ENCODE measurements at places on chromosomes 5 and 9. TPM values are rescaled to one million over a fixed set of nuclear protein-coding genes. Genes with fewer than 3 reads are reported as not detected.
A peak's percentile ranks its signal among the peaks of the same experiment; 100 is the strongest.

- no peak overlapping the region for H3K27ac ChIP-seq
- no peak for DNase-seq
Observed at GRCh38 chr5:121479337-121479736, 372.3 kb upstream of the FTMT start.

- DNase-seq, result no peak
- H3K27me3 ChIP-seq, result no peaks in the 10 kb centered on the region
- H3K36me3 ChIP-seq, result no peaks in the 10 kb centered on the region
- H3K27ac ChIP-seq, result no peak overlapping the region
Observed at GRCh38 chr5:61860978-61861377, 445.0 kb upstream of the KIF2A start.

- peaks cover 9% of the 10 kb centered on the region for H3K4me1 ChIP-seq
- peaks cover 4% of the 10 kb centered on the region for H3K27me3 ChIP-seq
Observed at GRCh38 chr5:65481635-65482295, at the start of gene ADAMTS6. Gene ADAMTS6 (minus strand): TSS chr5:65481920. CDS start chr5:65473673, 8,247 bp downstream.

DNA sequence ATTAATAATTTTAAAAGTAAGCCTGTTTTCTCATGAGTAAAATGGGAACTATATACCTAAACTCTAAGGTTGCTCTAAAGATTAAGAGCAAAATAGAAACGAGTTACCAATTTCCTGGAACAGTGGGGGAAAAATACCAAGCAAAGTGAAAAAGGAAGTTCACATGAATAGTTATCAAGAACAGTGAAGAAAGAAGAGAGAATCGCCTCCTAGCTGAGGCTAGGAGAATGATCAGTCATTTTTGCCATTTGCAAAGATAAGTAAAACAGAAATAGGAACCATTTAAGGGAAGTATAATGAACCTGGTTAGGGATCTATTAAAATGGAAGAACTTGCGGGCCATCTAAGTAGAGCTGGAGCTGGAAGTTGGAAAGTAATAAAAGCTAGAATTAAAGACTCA is 50.7 kb downstream of the P4HA2 start:
- no peak for DNase-seq
- peak overlapping the region; percentile 85 for H3K27ac ChIP-seq
- H3K4me1 ChIP-seq, result peaks cover 40% of the 10 kb centered on the region
- no peak overlapping the region for H3K4me3 ChIP-seq

DNA sequence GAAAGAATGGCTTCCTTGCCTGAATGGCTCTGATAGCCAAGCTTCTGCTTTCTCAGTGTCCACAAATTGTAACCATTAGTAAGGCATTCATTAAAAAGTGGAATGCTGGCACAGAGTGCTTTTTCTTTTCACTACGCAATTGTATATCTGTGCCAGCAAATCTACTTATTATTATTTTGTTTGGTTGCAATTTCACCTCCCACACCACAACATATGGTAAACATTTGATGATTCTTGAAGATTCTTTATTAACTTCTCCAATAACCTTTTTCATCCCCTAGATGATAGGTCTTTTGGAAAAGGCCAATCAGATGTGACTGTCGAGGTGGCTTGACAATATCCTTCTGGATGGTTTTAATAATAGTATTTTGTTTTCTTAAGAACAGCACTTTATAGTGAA is 234.1 kb downstream of the TMEM38B start:
- no peak for DNase-seq
- no peaks in the 10 kb centered on the region for H3K36me3 ChIP-seq
- no peaks in the 10 kb centered on the region for H3K4me1 ChIP-seq
- no peak overlapping the region for H3K4me3 ChIP-seq

OR1N2 gene
- total RNA-seq, result not detected

DNA sequence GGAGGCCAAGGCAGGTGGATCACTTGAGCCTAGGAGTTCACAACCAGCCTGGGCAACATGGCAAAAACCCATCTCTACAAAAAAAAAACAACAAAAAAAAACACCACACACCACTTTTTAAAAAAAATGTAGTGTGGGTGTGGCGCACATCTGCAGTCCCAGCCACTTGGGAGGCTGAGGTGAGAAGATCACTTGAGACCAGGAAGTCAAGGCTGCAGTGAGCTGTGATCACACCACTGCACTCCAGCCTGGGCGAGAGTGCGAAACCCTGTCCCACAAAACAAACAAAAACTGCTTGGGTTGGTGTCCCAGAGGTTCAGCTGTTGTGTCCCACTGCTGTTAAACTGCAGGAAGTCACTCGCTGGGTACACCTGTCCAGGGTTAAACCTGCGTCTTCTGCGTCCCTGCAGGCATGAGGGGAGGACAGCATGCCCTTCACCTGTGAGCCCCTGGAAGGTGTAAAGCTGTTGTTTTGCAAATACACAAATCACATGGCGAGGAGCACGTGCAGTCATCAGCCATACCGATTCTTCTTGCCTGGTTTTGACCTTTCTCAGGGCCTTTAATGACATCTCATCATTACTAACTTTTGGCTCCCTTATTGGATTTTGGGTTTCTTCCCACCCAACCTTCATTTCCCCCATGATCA is 29.3 kb upstream of the CLPTM1L start:
- no peak for DNase-seq
- H3K27ac ChIP-seq, result no peak overlapping the region
- H3K4me1 ChIP-seq, result no peaks in the 10 kb centered on the region
- H3K4me3 ChIP-seq, result no peak overlapping the region
- no peaks in the 10 kb centered on the region for H3K36me3 ChIP-seq
- peaks cover 2% of the 10 kb centered on the region for H3K27me3 ChIP-seq

DNA sequence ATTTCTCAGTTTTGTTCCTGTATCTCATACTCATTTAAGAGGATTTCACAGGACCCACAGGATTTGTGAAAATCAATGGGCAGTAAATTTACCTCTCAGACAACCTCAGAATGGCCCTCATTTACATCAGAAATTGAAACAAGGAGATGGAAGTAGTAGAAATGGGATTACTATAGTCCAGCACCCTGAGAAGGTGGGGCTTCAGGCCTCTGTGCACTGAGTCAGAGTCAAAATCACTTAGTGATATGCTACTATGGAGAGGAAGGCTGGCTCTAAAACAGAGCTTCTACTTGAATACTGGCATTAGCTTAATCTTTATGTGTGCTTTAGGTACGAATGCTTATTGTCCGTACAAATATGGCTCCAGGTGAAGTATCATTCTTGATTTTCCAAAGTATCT is 159.3 kb downstream of the CEP120 start:
- no peaks in the 10 kb centered on the region for H3K4me1 ChIP-seq
- H3K27ac ChIP-seq, result no peak overlapping the region
- no peaks in the 10 kb centered on the region for H3K36me3 ChIP-seq
- H3K27me3 ChIP-seq, result peaks cover 4% of the 10 kb centered on the region
- no peak for DNase-seq
- H3K4me3 ChIP-seq, result no peak overlapping the region

- no peaks in the 10 kb centered on the region for H3K36me3 ChIP-seq
- no peak overlapping the region for H3K27ac ChIP-seq
- H3K4me1 ChIP-seq, result peaks cover 5% of the 10 kb centered on the region
- H3K27me3 ChIP-seq, result peaks cover 7% of the 10 kb centered on the region
Observed at GRCh38 chr9:35262064-35262463, 100.3 kb downstream of the UNC13B start.

DNA sequence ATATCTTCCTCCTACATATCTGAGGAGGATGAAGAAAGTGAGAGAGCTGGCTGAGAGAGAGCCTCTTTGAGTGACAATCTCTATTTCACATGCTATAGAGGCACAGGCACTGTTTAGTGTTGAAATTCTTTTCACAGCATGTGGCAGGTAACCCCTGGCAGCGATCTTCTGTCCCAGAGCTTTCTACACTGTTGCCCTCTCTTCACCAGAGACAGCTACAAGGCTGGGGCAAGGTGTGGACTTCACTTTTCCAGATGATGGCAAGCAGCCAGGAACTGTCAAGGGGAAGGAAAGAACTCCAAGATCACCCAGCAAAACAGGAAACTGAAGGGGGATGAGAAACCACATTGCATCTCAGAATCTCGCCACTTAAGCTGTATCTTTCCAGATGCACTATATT is 205.2 kb downstream of the CAAP1 start:
- no peaks in the 10 kb centered on the region for H3K4me1 ChIP-seq
- DNase-seq, result no peak
- no peaks in the 10 kb centered on the region for H3K36me3 ChIP-seq
- H3K27me3 ChIP-seq, result no peaks in the 10 kb centered on the region
- no peak overlapping the region for H3K27ac ChIP-seq

DNA sequence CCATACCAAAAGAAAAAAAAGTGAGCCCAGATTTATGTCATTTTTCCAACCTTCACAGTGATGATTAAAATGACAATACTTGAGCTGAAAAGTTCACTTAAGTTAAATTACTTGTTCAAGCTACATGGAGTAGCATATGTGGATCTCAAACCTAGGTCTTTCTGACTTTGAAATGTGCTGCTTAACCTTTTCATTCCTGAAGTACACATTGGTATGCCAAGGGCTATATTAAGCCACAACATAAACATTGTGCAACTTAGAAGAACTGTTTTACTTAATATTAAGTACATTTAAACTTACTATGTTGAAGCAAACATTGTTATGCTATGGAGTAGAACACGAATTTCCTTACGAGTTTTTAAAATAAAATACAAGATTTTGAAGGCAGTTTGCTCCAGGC is 105.0 kb downstream of the GIN1 start:
- DNase-seq, result no peak
- peaks cover 10% of the 10 kb centered on the region for H3K4me1 ChIP-seq
- H3K4me3 ChIP-seq, result no peak overlapping the region
- no peaks in the 10 kb centered on the region for H3K27me3 ChIP-seq
- peaks cover 16% of the 10 kb centered on the region for H3K36me3 ChIP-seq

- no peaks in the 10 kb centered on the region for H3K4me1 ChIP-seq
- H3K27ac ChIP-seq, result no peak within 1 kb of the TSS
- DNase-seq, result no peak
- no peaks in the 10 kb centered on the region for H3K36me3 ChIP-seq
- H3K4me3 ChIP-seq, result no peak within 1 kb of the TSS
Observed at GRCh38 chr9:122228568-122229484, at the start of gene LHX6. Gene LHX6 (minus strand): TSS chr9:122228957. CDS start chr9:122228740, 217 bp downstream.

- peaks cover 17% of the 10 kb centered on the region for H3K27me3 ChIP-seq
- DNase-seq, result no peak
- no peak overlapping the region for H3K27ac ChIP-seq
- H3K36me3 ChIP-seq, result no peaks in the 10 kb centered on the region
- H3K4me3 ChIP-seq, result no peak overlapping the region
- H3K4me1 ChIP-seq, result no peaks in the 10 kb centered on the region
Observed at GRCh38 chr9:91639054-91639453, 215.4 kb upstream of the NFIL3 start.

DNA sequence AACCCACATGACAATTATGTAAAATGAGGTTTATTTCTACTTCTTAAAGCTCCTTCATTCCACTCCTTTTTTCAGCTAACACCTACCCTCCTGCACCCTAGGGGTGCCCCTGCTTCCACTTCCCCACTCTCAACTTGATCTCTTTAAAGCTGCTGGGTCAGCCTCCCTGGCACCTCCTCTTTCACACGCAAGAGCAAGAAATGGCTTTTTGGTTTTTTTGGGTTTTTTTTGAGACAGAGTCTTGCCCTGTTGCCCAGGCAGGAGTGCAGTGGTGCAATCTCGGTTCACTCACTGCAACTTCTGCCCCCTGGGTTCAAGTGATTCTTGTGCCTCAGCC is 64.4 kb downstream of the SUSD1 start:
- H3K4me3 ChIP-seq, result no peak overlapping the region
- DNase-seq, result no peak
- H3K36me3 ChIP-seq, result peaks cover 7% of the 10 kb centered on the region
- H3K4me1 ChIP-seq, result no peaks in the 10 kb centered on the region
- H3K27me3 ChIP-seq, result no peaks in the 10 kb centered on the region
- no peak overlapping the region for H3K27ac ChIP-seq

IFNA21 gene
- total RNA-seq, result not detected

DNA sequence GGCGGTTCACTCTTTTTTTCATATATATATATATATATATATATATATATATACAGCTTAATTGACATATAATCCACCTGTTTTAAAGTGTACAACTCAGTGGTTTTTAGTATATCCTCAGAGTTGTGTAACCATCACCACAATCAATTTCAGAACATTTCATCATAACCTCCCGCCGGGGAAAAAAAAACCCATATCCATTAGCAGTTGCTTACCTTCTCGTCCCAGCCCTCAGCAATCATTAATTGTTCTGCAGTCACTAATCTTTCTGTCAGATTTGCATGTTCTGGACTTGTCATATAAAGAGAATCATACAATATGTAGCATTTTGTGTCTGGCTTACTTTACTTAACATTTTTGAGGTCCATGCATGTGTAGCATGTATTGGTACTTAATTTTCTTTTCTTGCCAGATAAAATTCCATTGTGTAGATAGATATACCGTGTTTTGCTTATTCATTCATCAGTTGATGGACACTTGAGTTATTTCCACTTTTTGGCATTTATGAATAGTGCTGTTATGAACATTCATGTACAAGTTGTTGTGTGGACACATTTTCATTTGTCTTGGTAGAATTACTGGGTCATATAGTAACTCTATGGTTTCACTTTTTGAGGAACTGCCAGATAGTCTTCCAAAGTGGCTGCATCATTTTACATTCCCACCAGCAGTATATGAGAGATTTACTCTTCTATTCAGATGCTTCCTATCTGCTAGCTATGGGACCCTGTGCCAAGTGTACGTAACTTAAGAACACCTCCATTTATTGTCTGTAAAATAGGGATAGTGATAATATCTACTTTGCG is 3.5 kb upstream of the RNF145 start:
- no peak overlapping the region for H3K4me3 ChIP-seq
- peaks cover 31% of the 10 kb centered on the region for H3K4me1 ChIP-seq
- H3K36me3 ChIP-seq, result peaks cover 4% of the 10 kb centered on the region
- no peak for DNase-seq
- H3K27me3 ChIP-seq, result peaks cover 8% of the 10 kb centered on the region

DNA sequence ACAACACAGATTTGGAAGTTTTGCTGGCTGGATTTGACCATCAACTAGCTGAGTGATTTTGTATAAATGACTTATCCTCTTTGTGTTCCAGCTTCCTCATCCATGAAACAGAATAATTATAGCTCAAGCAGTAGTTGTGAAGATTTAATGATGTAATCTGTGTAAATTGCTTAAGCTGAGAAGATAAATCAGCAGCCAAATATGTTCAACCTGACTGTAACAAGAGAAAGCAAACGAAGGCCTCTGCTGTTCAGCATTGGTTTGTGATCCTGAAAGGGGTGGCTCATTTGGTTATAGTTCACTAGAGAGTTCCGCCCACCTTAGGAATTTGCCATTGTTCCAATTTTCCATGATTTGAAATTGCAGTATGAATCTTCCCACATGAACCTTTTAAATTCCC is 75.7 kb upstream of the CCDC112 start:
- H3K27ac ChIP-seq, result no peak overlapping the region
- no peaks in the 10 kb centered on the region for H3K36me3 ChIP-seq
- no peak for DNase-seq
- H3K4me1 ChIP-seq, result peaks cover 3% of the 10 kb centered on the region

STK32A gene
- not detected for total RNA-seq

GRCh38 chr9:5326893-5327548 is 12.7 kb downstream of the RLN1 start:
- H3K36me3 ChIP-seq, result peaks cover 15% of the 10 kb centered on the region
- H3K4me3 ChIP-seq, result no peak overlapping the region
- peak; percentile 15 for DNase-seq
- H3K27ac ChIP-seq, result no peak overlapping the region
- H3K4me1 ChIP-seq, result peaks cover 5% of the 10 kb centered on the region
- no peaks in the 10 kb centered on the region for H3K27me3 ChIP-seq

Data from activated T-helper 1 cell treated with anti-CD3 and anti-CD28 coated beads, Interleukin-12 subunit alpha, Interleukin-12 subunit beta, Interleukin-2, Interleukin-4 antibody, amounts not matched to agents 30 ng/mL and 10 ng/mL and 1 ng/mL, durations not matched to agents 14 hours and 24 hours and 36 hours (primary cell).